ENCODE measurements at places on chromosomes 3 and 15.

GRCh38 chr15:73941044-73941443 is 14.8 kb downstream of the LOXL1 start:
- peak; percentile 39 for DNase-seq

- DNase-seq, result no peak
These were observed 289.4 kb downstream of the LSAMP start for GRCh38 chr3:116155841-116156240.

- DNase-seq, result no peak
These were observed 12.6 kb upstream of the RNU6-1 start for GRCh38 chr15:67852418-67852817.

DNA sequence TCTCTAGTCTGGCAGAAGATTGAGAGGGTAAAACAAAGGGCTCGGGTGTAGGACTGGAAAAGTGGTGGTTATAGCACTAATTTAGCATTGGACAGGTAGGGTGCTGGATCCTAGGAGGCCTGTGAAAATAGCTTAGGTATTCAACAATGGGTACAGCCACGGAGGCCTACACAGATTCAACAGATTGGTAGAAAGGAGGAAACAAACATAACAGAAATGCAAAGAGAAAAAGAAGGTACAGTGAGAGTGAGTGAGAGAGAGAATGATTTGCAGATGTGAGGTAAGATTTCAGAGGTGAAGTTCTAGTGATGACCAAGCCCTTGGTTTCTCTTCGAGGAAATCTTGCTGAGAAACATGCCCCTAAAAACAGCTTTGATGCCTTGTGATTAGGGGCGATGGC is 37.9 kb downstream of the ADIPOQ start:
- no peak for DNase-seq

All from epithelial cell of esophagus (primary cell).